ENCODE measurements at places on chromosomes 12 and 14.

DNA sequence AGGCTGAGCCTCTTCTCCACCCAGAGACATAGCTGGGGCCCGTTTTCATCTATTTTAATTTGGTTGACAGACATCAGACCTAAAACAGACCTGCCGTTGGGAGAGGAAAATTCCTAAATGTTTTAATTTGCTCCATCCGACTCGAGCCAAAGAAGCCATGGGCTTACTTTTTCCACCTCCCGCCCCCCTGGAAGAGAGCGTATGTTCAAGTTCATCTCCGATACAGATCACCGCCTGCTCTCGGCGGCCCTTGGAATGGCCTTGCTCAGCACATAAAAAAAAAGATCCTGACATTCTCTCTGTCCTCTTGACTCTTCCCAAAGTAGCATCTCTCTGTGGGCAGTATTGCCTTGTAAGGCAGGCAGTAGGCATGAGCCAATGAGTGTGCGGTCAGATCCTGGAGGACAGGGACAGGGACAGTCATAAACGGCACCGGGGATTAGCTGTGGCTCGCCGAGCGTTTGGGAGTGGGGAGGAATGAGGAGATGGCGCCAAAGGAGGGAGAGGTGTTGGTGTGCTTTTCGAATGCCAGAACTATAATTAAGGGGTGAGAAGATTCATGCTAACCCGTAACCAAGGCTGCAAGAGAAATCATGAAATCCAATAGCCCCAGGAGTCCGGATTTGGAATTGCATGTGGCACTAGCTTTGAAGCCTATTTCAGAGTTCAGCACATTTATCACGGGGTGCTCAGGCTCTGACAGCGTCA, 47.9 kb upstream of the MEG3 start:
- H3K4me1 ChIP-seq, result no peaks in the 10 kb centered on the region
- H3K27me3 ChIP-seq, result no peaks in the 10 kb centered on the region
- no peak overlapping the region for H3K27ac ChIP-seq
- H3K4me3 ChIP-seq, result no peak overlapping the region
- DNase-seq, result peak; percentile 77

DNA sequence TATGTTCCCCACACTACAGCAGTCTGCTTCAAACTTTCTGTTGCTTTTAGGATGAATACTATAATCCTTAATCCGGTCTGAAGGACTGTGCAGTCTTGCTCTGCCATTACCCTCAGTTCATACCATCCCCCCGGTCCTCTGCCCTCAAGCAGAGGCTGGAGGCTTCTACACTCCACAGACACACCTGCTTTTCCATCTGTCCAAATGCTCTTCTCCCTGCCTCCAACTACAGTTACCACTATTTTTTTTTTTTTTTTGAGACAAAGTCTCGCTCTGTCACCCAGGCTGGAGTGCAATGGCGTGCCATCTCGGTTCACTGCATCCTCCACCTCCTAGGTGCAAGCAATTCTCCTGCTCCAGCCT, 19.3 kb upstream of the KCNH3 start:
- H3K4me3 ChIP-seq, result no peak overlapping the region
- peaks cover 72% of the 10 kb centered on the region for H3K36me3 ChIP-seq
- peaks cover 21% of the 10 kb centered on the region for H3K4me1 ChIP-seq
- DNase-seq, result no peak

DNA sequence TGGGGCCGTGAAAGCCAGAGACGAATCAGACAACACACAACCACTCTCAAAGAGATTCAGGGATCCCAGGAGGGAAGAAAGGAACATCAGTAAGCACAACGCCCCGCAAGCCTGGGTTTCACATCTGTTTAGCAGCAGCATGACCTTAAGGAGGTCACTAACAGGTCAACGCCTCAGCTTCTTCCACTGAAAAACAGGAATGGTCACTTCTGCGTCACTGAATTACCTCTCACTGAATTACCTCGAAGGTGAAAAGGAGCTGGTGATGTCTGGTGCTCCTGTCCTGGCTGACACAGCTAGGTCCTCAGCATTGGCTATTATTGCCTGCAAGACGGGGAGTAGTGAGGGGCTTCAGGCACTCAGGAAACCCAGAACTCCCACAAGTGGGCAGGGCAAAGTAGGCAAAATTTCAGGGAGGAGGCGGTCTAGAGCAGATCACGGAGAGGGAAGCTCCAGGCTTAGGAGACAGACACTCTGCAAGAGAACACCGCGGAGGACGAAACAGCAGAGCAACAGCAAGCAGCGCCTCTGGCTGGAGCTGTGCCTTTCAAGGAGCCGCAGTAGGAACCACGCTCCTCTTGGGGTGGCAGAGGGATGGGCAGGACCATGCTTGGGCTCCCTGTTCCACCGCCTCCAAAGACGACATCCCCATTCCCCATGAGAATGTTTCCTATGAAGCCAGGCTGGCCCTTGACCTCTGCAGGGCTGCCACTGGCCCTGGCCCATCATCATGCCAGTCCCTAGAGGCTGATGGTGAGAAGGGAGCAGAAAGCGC, 108.4 kb downstream of the SINHCAF start:
- no peak for DNase-seq
- H3K4me3 ChIP-seq, result no peak overlapping the region
- H3K27me3 ChIP-seq, result no peaks in the 10 kb centered on the region
- no peaks in the 10 kb centered on the region for H3K36me3 ChIP-seq
- no peak overlapping the region for H3K27ac ChIP-seq

GRCh38 chr14:85731186-85731585, 201.2 kb downstream of the FLRT2 start:
- no peaks in the 10 kb centered on the region for H3K27me3 ChIP-seq
- H3K4me3 ChIP-seq, result no peak overlapping the region
- no peaks in the 10 kb centered on the region for H3K36me3 ChIP-seq

DNA sequence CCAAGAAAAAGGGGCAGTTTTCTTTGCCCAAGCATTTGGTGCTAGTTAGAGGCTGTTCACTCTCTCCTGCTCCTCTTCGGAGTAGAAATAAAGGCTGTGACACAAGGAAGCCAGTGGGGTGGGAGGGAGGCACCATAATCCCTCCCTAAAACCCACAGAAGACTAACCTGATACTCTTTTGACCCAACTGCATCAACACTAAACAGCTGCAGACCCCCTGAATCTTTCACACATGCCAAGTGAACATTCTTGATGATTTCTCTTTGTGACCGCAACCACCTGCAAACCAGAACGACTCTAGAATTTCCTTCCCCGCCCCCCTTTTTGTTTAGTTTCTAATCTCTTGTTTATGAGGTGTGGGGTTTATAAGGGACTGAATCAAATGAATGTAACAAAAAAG, 175.8 kb upstream of the BCL2L14 start:
- H3K27me3 ChIP-seq, result no peaks in the 10 kb centered on the region
- DNase-seq, result no peak
- peaks cover 16% of the 10 kb centered on the region for H3K36me3 ChIP-seq

GRCh38 chr14:102985665-102986064, 63.2 kb downstream of the AMN start:
- H3K4me1 ChIP-seq, result no peaks in the 10 kb centered on the region
- no peak overlapping the region for H3K27ac ChIP-seq
- no peak for DNase-seq
- H3K4me3 ChIP-seq, result no peak overlapping the region

DNA sequence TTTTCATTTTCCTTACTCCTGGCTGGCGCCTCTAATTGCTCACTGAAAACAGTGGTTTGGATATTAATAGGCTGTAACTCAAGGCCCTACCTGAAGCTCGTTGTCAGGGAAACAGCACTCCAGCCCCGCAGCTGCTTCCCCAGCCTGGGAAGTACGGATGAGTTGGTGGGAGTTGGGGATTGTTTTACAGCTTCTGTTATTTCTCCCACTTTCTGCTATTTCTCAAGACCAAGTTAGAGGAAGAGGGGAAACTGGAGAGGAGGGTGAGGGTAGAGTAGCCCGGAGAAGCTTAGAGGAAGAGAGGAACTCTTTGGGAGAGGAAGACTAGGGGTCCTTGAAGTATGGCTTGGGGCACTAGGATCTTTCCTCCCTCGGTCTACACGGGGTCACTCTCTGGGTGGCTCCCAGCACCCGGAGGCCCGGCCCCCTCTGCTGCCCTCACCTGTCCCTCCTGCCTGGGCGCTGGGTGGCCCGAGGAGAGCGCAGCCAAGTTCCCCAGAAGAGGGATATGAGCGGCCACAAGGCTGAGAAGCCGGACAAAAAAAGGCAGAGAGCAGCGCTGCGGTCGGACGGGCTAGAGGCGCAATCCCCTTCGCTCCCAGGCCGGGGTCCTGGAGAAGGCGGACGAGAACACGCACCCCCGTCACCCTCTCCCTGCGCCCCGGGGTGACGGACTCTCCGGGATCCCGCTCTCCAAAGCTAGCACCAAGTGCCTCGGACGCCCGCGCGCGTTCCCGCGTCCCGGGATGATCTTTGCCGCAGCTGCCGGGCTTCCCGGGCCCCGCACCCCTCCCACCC, 671 bp downstream of the SPTB start:
- H3K27ac ChIP-seq, result no peak overlapping the region
- no peaks in the 10 kb centered on the region for H3K4me1 ChIP-seq
- no peaks in the 10 kb centered on the region for H3K36me3 ChIP-seq
- peak overlapping the region; percentile 60 for H3K4me3 ChIP-seq
- peak; percentile 15 for DNase-seq

DNA sequence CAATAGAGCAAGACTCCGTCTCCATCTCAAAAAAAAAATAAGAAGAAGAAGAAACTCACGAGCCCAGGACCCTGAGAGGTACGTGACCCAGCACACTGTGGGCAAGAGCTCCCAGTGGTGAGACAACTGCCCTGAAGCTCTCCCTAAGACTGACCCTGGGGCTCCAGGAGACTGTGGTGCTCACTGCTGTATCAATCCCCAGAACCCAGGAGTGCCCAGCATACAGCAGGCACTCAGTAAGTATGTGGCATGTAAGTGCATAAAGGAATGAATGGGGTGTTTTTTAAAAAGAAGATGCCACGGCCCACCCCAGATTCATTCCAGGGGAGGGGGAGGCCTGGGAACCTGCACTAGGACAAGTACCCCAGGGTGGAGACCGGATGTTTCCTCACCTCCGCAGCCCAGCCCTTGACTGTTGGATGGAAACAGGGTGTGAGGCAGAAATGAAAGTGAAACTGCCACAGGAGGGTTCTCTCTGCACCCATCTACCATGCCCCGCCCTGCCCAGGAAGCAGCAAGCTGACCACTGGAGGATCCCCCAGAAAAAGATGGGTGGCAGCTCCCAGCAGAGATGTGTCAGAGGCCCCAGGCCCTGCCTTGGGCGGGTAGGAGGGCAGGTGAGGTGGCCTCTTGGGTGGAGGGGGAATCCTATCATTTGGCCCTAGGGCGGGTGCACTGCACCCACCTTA, 12.2 kb downstream of the ITPK1 start:
- H3K4me3 ChIP-seq, result no peak overlapping the region
- H3K27me3 ChIP-seq, result no peaks in the 10 kb centered on the region
- no peaks in the 10 kb centered on the region for H3K36me3 ChIP-seq
- H3K27ac ChIP-seq, result no peak overlapping the region
- H3K4me1 ChIP-seq, result no peaks in the 10 kb centered on the region
- peak; percentile 9 for DNase-seq

DNA sequence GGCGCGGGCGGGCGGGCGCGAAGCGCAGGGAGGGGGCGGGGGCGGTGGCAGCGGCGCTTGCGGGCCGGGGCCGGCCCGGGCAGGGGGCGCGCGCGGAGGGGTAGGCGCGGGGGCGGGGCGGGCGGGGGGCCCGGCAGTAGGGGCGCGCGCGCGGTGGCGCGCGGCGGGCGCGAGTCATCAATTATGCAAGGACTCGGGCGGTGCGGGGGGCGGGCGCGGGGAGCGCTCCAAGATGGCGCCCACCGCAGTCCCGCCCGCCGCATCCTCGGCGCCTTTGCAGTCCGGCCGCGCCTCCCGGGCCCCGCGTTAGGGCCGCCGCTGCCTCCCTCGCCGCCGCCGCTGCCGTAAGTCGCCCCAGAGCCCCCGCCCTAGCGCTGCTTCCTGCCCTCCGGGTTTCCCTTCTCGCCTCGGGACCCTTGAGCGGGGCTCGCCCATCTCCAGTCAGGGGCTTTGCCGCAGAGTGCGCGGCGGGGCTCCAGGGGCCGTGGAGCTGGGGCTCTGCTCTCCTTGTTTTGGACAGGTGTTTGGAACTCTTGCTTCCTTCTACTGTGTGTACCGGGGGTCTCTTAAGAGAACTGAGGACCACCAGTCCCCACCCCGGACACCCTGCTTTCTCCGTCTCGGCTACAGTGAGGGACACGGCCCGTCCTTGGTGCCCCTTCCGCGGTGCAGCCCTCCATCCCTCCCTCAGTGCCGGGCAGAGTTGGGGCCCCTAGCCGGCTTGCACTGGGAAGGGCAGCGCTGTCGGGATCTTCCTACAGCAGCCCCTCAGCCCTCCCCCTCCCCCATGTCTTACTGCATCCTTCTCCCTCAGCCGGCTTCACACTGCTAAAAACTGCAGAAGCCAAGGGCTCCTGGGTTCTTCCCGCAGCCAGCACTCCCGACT, at the start of gene SCN8A:
SCN8A (plus strand) TSS at position 218 of the 886 bp plus-strand sequence. CDS start 71,585 bp downstream, outside the sequence.
- peak within 1 kb of the TSS; percentile 93 for H3K4me3 ChIP-seq
- H3K4me1 ChIP-seq, result peaks cover 16% of the 10 kb centered on the region
- H3K27me3 ChIP-seq, result no peaks in the 10 kb centered on the region
- peaks cover 6% of the 10 kb centered on the region for H3K36me3 ChIP-seq

DNA sequence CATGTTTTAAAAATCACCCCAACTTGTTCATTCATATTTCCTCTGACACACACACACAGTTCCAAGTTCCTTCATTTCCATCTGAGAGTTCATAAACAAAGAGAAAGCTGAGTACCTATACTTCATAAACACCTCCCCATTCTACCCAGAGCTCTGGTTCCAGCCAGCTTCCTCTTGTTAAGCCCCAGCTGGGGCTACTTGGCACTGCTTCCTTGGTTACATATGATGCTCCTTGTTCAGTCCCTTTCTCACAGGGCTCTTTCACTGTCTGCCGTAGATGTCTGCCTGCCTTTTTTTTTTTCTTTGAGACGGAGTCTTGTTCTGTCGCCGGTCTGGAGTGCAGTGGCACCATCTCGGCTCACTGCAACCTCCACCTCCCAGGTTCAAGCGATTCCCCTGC, 77.5 kb downstream of the COX16 start:
- H3K27me3 ChIP-seq, result no peaks in the 10 kb centered on the region
- no peak overlapping the region for H3K4me3 ChIP-seq
- DNase-seq, result no peak
- no peaks in the 10 kb centered on the region for H3K36me3 ChIP-seq
- H3K27ac ChIP-seq, result no peak overlapping the region

DNA sequence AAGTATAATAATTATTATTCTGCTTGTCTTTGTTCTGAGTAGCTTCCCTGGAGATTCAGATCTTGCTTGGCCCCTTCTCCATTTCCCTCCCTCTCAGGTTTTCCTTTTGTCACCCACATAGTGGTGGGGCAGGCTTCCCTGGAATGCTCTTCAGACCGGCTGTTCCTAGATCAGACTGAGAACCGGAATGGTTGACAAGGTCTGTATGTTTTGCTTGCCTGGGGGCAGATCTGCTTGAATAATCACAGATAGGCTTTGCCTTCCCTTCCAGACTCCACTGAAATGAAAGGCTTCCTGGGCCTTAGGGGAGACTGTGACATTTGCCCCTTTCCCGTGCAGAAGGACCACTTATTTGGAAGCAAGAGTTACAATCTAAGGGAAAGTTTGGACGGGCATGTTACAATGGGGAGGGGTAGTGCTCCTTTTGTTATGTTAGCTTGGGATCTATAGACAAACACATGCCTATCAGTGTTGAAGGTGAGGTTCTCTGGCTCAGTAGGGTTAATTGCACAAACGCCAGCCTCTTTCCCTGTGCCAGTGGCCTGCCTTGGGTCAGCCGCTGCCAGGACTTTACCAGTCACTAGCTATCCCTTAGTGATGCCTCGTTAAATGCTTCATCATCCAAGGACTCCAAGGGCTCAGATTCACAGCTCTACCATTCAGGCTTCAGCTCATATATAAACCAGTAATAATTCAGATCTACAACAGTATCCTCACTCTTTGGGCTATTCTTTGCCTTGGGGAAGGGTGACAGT, 178.6 kb downstream of the SNAPC1 start:
- no peak overlapping the region for H3K4me3 ChIP-seq
- peak; percentile 33 for DNase-seq
- no peak overlapping the region for H3K27ac ChIP-seq
- H3K36me3 ChIP-seq, result no peaks in the 10 kb centered on the region

- no peak overlapping the region for H3K4me3 ChIP-seq
- no peak overlapping the region for H3K27ac ChIP-seq
- peaks cover 68% of the 10 kb centered on the region for H3K27me3 ChIP-seq
- H3K4me1 ChIP-seq, result no peaks in the 10 kb centered on the region
Observed at GRCh38 chr12:66190519-66191370, 1.7 kb downstream of the IRAK3 start.
